ENCODE measurements at places on chromosomes 3 and 15.

GRCh38 chr3:36221975-36222374, 158.3 kb upstream of the STAC start:
- DNase-seq = no peak

- DNase-seq = no peak
Measured at GRCh38 chr15:68695061-68695595, 116.3 kb downstream of the CORO2B start.

- DNase-seq = no peak
Measured at GRCh38 chr3:176964661-176965060, 232.6 kb downstream of the TBL1XR1 start.

DNA sequence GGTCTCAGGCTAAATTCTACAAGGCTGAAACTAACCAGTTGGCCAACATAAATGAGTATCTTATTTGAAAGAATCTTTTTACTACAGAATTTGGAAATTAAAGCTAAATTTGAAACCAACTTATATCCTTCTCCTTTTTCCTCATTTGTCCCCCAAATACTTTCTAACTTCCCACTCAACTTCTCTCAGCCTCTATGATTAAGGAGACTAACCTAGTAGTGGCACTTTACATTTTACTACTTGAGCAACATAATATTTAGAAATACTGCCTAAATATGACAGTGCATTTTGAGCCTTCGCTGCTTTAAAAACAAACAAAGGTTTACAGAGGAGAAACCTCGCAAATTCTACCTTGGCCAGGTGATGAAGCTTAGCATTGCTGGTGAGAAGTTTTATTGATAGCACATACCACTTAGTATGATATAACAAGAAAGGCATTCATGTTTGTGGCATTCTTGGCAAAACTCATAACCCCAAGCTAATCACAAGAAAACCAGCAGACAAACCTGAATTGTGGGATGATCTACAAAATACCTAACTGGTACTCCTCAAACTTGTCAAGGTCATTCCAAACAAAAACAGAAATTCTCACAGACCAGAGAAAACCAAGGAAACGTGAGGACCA, 432.1 kb upstream of the CFAP20DC start:
- no peak for DNase-seq

DNA sequence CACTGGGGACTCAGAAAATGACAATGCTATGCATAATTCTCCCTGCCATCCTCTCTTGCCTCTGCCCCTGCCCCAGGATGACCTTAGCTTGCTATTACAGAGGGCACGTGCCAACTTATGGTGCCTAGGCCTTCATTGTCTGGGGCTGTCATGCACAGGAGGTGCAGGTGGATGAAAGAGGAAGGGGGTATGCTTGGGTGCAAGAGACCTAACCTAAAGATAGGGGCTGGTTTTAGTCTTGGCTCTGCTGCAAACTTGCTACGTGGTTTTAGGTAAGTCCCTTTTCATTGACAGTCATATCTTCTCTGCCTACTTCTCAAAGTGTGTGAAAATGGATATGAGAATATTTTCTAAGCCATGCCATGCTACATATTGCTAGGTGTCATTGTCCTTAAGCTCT, 161.3 kb downstream of the EPHB1 start:
- DNase-seq = no peak

DNA sequence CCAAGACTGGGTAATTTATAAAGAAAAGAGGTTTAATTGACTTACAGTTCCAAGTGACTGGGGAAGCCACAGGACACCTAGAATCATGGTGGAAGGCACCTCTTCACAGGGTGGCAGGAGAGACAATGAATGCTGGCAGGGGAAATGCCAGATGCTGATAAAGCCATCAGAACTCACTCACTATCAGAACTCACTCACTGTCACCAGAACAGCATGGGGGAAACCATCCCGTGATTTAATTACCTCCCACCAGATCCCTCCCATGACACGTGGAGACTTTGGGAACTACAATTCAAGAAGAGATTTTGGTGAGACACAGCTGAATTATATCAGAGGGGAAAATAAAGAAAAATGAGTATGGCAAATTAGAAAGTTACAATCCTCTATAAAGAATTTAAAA, 310.9 kb downstream of the BCHE start:
- no peak for DNase-seq

- no peak for DNase-seq
Measured at GRCh38 chr3:197289726-197290125, 8.7 kb downstream of the DLG1 start.

GRCh38 chr3:100844063-100844936, 135.0 kb downstream of the TFG start:
- DNase-seq = no peak

- DNase-seq = no peak
Measured at GRCh38 chr3:53318522-53318921, 28.8 kb downstream of the DCP1A start.

DNA sequence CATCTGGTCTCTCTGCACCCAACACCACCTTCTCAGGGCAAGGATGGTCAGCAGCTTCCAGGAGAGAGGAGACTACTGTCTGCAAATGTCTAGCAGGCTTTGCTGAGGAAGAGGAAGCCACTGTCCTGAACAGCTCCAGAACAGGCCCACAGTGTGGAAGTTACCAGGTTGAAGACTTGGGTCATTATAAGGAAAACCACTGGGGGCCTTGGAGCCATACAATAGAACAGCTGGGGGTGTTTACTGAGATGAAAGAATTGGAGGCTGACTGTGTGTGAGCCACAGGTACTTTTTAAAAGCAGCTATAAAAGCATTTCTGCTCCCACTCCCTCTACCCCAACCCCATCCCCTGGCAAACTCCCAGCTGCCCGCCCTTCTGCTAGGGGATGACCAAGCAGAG, 24.2 kb downstream of the SRGAP3 start:
- no peak for DNase-seq

- DNase-seq = peak; percentile 60
Measured at GRCh38 chr15:31327669-31328427, 1.2 kb downstream of the KLF13 start.

- DNase-seq = no peak
Measured at GRCh38 chr3:53776494-53777101, 69.6 kb downstream of the CHDH start.

DNA sequence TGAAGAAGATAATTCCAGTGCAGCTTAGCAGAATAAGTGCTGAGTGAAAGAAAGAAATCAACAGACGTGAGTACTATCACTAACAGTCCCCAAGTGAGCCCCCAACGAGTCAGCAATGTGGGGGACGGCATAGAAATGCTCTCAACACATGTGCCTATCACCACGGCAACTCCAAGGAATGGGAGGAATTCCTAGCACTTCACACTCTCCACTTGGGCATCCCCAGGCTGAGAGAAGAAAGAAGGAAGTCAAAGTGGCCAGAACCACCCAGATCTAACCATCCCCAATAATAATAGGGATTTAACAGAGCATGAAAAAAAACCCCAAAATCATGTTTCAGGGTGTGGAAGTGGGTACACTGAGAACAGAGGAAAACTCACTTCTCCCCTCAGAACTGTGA, 29.3 kb upstream of the CPNE4 start:
- no peak for DNase-seq

DNA sequence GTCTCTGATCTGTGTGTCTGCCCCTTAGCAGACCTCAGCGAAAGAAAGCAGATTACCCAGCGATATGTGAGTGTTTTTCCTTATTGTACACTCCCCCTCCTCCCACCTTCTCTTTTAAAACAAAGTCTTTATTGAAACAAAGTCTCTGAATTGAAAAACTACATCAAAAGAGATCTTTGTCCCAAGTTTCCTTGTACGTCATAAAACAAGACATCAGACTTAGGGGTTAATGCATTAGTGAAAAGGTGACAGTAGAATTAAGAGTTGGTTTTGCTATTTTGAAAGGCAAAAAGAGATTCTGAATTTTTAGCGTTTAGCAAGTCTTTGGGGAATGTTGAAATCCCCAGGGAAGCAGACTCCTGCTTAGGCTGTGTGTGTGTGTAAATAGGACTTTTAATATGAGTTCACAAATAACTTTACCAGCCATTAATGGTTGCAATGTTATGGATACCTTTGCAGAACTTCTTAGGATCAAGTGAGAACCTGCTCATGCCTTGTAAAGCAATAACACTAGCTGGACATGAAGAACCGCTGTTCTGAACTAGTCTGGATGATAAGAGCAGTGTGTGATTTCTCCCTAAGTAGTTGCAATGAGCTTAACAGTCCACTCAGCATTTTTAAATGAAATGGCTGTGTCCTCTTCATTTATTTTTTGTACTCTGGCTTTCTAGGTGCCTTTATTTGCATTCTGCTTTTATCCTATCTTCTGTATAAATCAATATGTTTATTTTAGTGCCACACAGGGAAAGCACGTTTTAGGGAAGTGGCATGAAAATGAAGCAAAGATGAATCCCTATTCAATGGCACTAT, 136.6 kb downstream of the MCTP2 start:
- DNase-seq = no peak

- DNase-seq = no peak
Measured at GRCh38 chr3:143192193-143192592, 72.6 kb downstream of the CHST2 start.

GRCh38 chr3:61914276-61914675, 352.9 kb downstream of the PTPRG start:
- no peak for DNase-seq

DNA sequence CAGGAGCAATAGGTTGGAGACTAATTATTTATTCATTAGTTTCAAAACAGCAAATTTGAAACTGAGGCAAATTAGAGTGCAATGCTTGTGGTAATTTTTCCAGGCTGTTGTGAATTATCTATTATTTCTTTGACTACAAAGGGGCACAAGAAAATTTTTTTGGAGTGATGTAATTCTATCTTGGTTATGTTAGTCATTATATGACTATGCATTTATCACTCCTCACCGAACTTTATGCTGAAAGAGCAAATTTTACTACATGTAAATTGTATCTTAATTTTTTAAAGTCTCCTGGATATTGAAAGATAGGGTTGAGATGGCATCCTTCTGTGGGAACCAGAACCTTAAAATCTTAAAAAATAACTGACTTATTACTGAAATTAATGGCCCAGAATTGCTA, 320.0 kb upstream of the ROBO1 start:
- no peak for DNase-seq

DNA sequence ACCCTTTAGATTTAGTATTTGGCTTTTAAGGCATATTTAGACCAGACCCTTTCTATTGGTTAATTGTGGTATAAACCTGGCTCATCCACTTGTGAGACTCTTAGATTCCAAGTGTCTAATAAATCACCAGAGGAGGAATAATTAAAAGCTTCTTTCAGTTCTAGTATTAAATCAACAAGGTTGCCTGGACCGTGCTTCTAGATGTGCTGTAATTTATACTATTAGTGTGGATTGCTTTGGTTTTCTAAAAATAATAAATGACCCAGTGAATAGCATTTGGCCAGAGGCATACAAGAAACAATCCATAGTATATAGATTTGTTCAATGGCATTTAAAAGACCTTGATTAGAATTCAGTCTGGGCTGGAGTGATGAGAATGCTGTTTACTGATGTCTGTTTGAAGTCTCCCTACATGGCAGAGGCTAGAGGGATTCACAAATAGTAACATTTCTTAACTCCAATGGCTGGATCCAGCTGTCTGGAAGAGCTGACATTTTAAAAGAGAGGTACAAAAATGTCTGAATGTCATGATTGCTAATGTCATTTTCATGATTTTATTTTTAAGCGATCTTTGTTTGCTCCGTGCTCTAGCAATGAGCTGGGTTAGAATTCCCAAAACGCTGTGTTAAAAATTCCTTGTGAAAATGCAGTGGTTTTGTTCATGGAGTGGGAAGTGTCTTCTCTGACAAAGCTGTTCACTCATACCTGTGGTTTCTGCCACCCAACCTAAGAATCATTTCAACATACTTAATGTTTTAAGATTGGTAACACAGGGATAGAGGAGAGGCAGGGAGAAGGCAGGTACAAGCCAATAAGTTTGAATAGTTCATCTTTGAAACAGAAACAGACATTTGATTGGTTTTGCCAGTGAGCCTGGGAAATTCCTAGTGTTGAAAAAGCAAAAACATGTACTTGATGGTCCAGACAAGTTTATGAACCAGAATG, 89.9 kb downstream of the RBMS3 start:
- no peak for DNase-seq

- DNase-seq = no peak
Measured at GRCh38 chr15:59313641-59314332, 58.9 kb downstream of the MYO1E start.

GRCh38 chr3:48285675-48286074, 44.8 kb downstream of the ZNF589 start:
- DNase-seq = no peak

- DNase-seq = no peak
Measured at GRCh38 chr3:47613722-47614121, 35.1 kb upstream of the CSPG5 start.
